ENCODE measurements at places on chromosomes 12 and 14. TPM values are rescaled to one million over a fixed set of nuclear protein-coding genes. Genes with fewer than 3 reads are reported as not detected.

ABCC9 gene
- total RNA-seq = under 0.01 TPM

MAX gene
- 60.5 TPM for total RNA-seq

IFT43 gene
- 28.1 TPM for total RNA-seq

INHBC gene
- not detected for total RNA-seq

PGF gene
- total RNA-seq = 421 TPM

FOXM1 gene
- total RNA-seq = 15.0 TPM

BEST3 gene
- 0.29 TPM for total RNA-seq

ZNF268 gene
- 23.8 TPM for total RNA-seq

OTOGL gene
- 1.5 TPM for total RNA-seq

RAD52 gene
- total RNA-seq = 7.8 TPM

TAS2R20 gene
- total RNA-seq = 3.9 TPM

IGF1 gene
- total RNA-seq = 1.4 TPM

TAS2R31 gene
- 7.2 TPM for total RNA-seq

OASL gene
- total RNA-seq = 0.19 TPM

MANSC1 gene
- total RNA-seq = 54.5 TPM

TMEM119 gene
- under 0.01 TPM for total RNA-seq

ZNF891 gene
- total RNA-seq = 0.98 TPM

PRICKLE1 gene
- 23.5 TPM for total RNA-seq

ZDHHC22 gene
- not detected for total RNA-seq

SMIM41 gene
- 0.19 TPM for total RNA-seq

B4GALNT1 gene
- not detected for total RNA-seq

FGF6 gene
- total RNA-seq = not detected

NCAPD2 gene
- total RNA-seq = 48.4 TPM

C12orf54 gene
- not detected for total RNA-seq

CCDC85C gene
- total RNA-seq = 36.3 TPM

ZNF605 gene
- total RNA-seq = 12.3 TPM

SLC39A2 gene
- total RNA-seq = not detected

C12orf43 gene
- 23.2 TPM for total RNA-seq

HCAR3 gene
- total RNA-seq = not detected

IAPP gene
- not detected for total RNA-seq

PLEK2 gene
- 2.9 TPM for total RNA-seq

CMA1 gene
- not detected for total RNA-seq

ASCL1 gene
- not detected for total RNA-seq

EAPP gene
- 36.3 TPM for total RNA-seq

DENND5B gene
- 16.5 TPM for total RNA-seq

ESR2 gene
- total RNA-seq = 0.33 TPM

RIMBP2 gene
- not detected for total RNA-seq

CABP1 gene
- total RNA-seq = not detected

SPTSSA gene
- total RNA-seq = 18.3 TPM
